ENCODE measurements at places on chromosomes 7 and 10. TPM values are rescaled to one million over a fixed set of nuclear protein-coding genes. Genes with fewer than 3 reads are reported as not detected.

- no peak overlapping the region for H3K27ac ChIP-seq
- H3K4me1 ChIP-seq: no peaks in the 10 kb centered on the region
- DNase-seq: no peak
- H3K36me3 ChIP-seq: peaks cover 16% of the 10 kb centered on the region
- H3K27me3 ChIP-seq: no peaks in the 10 kb centered on the region
- no peak overlapping the region for H3K4me3 ChIP-seq
These were observed 17.0 kb downstream of the TRA2A start for GRCh38 chr7:23514755-23515154.

DNA sequence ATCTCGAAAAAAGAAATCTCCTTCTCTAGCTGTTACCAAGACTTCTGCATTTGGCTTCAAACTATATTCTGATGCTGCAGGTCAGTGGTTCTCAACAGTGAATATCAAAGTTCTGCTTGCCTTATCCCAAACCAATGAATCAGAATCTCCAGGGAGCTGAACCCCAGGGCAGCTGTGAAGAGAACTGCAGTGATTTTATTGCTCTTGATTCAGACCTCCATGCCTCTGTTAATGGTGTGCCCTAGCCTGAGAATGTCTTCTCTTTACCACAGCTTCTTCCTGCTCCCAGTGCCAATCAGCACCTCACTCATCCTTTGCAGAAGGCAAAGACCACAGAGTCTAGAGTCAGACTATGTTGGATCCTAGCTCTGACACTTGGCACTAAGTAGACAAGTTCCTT, 46.2 kb upstream of the MRLN start:
- H3K27ac ChIP-seq: no peak overlapping the region
- no peak overlapping the region for H3K4me3 ChIP-seq
- no peak for DNase-seq
- no peaks in the 10 kb centered on the region for H3K4me1 ChIP-seq
- peaks cover 9% of the 10 kb centered on the region for H3K36me3 ChIP-seq

DNA sequence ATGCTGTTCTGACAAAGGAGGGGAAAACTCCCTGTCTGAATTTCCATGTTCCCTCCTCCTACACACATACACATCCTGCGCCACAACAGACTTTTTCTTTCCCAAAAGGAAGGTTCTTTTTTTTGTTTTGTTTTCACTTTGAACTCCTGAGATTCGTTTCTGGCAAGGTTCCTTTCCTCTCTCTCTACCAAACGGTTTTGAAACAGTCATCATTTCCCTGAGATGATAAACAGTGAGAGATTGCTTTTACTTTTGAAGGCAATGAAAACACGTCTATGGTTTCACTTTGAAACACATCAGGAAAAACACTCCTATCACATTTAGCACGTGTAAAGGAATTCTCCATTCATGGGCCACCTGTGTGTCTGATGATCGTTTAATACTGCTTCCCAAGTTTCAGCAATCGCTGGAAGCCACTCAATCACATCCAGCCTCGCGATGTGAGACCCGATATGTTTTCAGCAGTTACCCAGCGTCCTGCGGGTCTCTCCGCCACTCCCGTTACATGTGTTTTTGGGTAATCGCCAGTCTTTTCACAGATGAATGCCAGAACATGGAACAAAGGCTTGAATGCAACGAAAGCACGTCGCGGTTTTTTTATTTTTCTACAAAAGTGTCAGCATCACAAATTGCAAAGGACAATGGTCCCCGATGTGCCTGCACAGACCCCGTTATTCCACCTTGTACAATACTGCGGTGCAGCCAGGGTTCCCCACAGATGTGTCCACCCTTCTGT, 62.8 kb upstream of the CUX1 start:
- peak overlapping the region; percentile 78 for H3K4me3 ChIP-seq
- peaks cover 2% of the 10 kb centered on the region for H3K4me1 ChIP-seq
- H3K27ac ChIP-seq: no peak overlapping the region
- H3K36me3 ChIP-seq: no peaks in the 10 kb centered on the region

GRCh38 chr7:1156782-1157535, 3.0 kb downstream of the ZFAND2A start:
- no peaks in the 10 kb centered on the region for H3K4me1 ChIP-seq
- no peak overlapping the region for H3K27ac ChIP-seq
- peaks cover 31% of the 10 kb centered on the region for H3K36me3 ChIP-seq
- no peak overlapping the region for H3K4me3 ChIP-seq

Gene ARPC1B
- 216 TPM for total RNA-seq

Data from kidney (tissue), 22 donors.